Natural killer cell (primary cell): ENCODE measurements at places on chromosomes 7 and 10. TPM values are rescaled to one million over a fixed set of nuclear protein-coding genes. Genes with fewer than 3 reads are reported as not detected.

DNA sequence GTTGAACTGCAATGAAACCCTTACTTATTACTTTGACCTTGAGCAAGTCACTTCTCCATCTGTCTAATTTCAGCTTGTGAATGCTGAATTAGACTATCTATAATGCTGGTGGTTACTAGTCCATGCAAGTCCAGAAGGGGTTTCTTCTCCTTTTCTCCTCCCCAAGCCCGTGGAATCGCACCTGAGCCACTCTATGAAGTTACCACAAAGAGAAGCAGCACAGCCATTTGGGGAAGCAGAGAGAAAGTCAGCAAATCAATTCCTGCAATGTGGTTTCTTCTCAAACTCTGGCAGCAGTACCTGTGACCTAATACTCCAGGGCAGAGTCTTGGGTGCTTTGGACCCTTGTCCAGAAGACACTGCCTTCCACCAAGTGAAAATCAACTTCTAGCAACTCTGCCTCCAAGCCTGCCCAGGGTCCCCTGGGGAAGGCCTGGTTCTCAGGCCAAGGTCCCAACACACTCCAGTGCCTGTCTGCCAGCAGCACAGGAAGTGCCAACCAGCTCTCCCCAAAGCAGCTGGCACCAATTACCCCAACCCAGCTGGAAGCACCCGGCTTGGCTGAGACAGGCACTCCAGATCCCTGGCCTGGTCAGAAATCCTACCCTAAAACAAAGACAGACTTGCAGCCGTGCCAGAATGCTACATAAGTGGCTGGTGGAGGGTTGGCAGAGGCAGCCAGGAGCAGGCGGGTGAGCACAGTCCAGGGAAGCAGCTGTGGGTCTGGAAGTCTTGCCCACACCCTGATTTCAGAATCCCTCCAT is 200.3 kb downstream of the LSM5 start:
- no peak for DNase-seq

DNA sequence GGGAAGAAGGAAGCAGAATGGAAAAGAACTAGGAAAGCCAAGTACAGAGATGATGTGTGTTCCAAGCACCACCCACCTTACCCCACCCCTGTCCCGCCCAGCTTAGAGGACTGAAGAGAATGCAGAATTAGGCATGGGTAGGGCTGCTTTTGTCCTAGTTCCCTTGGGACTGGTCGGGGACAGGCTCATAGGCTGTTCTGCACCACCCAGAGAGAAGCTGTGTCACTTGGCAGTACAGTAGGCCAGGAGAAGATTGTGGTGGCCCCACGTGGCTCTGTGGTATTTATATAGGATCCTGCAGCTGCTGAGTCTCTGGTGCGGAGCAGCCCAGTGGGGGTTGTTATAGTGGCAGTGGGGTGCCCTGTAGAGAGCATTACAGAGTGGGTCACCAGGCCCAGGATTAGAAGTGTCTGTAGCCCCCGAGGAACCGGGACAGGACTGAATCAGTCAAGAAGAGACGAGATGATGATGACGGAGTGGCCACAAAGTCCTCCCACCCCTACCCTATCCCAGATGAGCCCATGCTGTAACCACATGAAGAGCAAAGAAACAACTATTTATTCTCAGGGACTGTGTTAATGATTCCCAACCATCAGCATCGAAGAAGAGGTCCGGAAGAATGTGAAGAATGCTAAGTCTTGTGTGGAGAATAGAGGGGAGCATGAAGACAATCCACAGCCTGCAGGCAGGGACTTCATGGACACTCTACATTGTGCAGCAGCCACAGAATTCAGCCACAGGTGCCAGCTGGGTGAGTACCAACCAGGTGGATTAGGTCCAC is 88.9 kb downstream of the C1GALT1 start:
- DNase-seq, result no peak

DNA sequence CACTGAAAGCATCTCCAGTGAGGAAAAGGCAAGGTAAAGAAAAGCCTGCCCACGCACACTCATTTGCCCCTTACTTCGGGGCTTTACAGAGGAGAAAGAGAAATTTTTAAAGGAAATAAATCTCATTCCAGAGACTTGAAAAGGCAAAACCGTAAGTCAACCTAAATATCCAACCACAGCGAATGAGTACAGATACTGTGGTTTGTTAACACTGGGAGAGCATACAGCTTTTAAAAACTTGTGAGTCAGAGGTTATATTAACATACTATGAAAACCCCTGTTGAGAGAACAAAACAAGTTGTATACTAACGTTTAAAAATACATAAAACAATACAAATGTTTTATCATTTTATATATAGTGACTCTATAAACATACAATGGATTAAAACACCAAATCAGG is 28.6 kb upstream of the ST7 start:
- DNase-seq, result no peak

- no peak for DNase-seq
Observed at GRCh38 chr10:122986335-122986734, 6.1 kb downstream of the PSTK start.

DNA sequence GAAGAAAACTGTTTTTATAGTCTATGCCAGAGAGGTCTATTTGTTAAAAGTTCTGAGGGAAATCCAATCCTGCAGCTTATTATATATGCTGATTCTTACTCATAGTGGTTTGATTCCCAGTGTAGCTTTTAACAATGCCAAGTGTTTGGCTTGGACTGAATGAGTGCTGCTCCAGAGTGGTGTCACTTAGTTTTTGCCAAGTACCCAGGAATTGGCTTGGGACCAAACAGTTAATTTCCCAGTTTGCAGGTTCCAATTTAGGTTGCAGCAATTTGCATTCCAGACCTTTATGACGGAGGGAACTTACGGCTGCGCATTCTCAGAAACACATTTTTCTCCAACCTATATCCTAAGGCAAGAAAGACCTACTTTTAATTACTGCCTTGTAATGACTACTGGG is 32.4 kb downstream of the NSUN6 start:
- no peak for DNase-seq

GRCh38 chr10:61314273-61314672 is 138.9 kb downstream of the TMEM26 start:
- DNase-seq, result no peak

- DNase-seq, result no peak
Observed at GRCh38 chr10:32189400-32190084, 133.3 kb upstream of the KIF5B start.

DNA sequence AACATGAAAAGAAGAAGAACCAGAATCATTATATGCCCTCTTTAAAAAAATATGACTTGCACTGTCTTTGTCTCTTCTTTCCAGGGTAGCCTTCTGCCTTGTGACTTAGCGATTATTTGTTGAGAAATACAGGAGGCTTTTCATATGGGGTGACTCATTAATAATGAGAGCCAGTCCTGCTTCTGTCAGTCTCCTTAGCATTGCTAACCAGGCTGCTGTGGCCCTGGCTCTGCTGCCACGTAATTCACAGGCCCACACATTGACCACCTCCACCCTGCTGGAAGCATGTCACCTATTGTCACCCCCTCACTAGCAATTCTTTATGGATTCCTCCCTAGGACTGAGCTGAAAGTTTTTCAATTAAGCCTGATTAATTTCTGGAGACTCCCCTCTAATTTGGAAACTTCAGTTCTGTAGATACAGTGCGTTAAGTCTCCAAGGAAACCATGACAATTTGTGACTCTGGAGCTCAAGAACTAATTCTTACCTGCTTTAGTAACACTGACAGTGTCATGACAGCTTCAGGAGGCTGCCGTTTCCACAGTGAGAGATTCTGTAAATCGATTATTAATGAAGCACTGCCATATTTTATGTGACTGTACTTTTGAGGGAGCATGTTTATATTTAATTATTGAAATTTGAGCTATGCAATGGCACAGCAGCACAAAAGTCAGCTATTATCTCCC is 267.9 kb upstream of the SP8 start:
- no peak for DNase-seq

GRCh38 chr10:58588673-58589265 is 76.1 kb downstream of the BICC1 start:
- no peak for DNase-seq

- no peak for DNase-seq
Observed at GRCh38 chr7:151776446-151776845, 100.5 kb downstream of the PRKAG2 start.

GRCh38 chr7:35754741-35755140 is 46.1 kb upstream of the SEPTIN7 start:
- no peak for DNase-seq

Gene NKX6-2
- total RNA-seq, result not detected

Gene TBRG4
- total RNA-seq, result 55.9 TPM

Gene MRPS33
- total RNA-seq, result 12.8 TPM

Gene UNCX
- not detected for total RNA-seq

Gene SPOCK2
- total RNA-seq, result 329 TPM

Gene ASB10
- total RNA-seq, result not detected
